ENCODE measurements at places on chromosomes 13 and 19.

GRCh38 chr13:22451327-22451741 lies 729.4 kb upstream of the SGCG start:
- no peak for DNase-seq

DNA sequence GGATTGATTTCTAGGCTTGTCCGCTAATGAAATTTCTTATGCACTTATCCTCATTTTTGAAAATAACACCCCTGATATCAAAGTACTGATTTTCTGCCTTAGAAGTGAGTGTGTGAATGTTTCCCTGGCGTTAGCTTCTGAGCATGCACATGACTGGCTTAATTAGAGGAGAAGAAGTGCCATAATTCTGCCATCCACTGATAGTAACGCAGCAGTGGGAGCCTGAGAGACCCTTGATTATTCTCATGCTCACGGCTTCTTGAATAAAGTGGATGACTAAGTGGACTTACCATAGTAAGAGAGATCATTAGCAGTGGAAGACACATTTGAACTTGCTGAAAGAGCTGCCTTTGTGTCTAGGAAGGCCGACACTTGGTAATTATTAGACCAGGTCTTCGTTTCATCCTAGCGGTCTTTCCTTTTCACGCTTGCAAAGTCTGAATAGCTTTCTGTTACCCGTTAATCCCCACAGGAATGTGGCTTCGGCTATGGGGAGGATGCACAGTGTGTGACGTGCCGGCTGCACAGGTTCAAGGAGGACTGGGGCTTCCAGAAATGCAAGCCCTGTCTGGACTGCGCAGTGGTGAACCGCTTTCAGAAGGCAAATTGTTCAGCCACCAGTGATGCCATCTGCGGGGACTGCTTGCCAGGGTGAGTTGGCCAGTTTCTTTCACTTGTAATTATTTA lies 45.3 kb downstream of the TNFRSF19 start:
- DNase-seq, result no peak

- peak; percentile 56 for DNase-seq
These were observed 27.7 kb downstream of the GADD45B start for GRCh38 chr19:2503521-2504109.

GRCh38 chr19:3233831-3234230 lies 9.4 kb downstream of the CELF5 start:
- DNase-seq, result no peak

DNA sequence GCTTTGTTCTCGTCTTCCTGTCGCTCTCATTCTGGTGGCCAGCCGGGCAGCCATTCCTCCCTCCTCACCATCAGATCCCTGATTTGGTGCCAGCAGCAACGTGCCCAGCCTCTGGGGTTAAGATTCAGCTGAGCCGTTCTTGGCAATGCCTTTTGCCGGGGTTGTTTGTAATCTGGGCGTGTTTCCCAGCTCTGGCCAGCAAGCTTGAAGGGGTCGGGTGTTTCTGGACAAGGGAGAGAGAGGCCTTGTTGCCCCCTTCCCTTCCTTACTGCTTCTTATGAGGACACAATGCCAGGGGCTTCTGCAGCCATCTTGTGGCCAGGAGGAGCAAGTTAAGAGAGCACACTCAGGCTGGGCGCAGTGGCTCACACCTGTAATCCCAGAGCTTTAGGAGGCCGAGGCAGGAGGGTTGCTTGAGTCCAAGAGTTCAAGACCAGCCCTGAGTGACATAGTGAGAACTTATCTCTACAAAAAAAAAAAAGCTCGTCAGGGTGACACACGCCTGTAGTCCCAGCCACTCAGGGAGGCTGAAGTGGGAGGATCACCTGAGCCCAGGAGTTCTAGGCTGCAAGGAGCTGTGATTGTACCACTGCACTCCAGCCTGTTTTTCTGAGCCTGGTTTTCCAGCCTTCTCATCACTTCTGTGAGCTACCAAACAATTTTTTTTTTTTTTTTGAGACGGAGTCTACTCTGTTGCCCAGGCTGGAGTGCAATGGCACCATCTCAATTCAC lies 10.7 kb upstream of the CRTC1 start:
- DNase-seq, result no peak

DNA sequence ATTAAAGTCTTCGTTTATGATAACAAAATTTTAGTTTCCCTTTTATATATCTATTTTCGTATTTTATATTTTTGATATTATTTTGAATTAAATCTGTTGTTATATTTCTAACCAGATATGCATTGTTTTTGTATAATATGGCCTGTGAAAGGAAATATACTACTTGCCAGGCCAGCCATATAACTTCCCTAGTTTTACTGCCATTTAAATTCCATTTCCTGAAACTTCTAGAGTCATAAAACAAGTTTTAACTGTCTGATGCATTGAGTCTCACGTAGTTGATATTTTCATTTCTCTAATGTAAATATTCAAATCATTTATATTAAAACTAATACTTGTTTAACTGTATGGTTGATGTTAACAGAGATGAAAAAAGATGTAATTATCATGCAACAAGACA lies 13.5 kb downstream of the ESD start:
- DNase-seq, result no peak

- no peak for DNase-seq
These were observed 2.5 kb upstream of the NR2C2AP start for GRCh38 chr19:19205416-19206410.

DNA sequence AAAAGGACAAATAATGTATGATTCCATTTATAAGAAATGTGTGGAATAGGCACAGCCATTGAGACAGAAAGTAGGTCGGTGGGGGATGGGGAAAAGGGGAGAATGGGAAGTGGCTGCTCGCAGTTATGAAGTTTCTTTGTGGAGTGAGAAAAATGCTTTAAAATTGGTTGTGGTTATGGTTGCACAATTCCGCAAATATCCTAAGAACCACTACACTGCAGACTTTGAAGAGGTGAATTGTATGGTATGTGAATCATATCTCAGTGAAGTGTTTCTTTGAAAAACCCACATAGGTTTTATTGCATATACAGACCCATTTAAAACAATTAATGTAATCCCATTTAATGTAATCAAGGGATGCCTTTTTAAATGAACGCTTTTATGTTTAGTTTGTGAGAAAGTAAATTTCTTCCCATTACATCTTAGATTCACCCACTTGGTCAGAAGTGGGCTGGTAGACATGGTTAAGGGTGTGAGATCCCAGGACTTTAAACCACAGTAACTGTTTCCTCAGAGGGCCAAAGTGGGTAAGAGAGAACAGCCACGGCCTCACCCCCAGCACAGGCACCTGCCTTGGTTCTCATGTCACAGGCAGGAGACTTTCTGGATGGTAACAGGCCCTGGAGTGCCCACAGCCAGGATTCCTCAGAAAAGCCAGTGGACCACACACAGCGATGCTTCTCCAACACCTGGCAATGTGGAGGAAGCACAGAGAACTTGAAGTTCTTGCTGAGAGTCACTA lies 119.3 kb upstream of the GJB6 start:
- DNase-seq, result no peak

Data from activated T-cell treated with anti-CD3 and anti-CD28 coated beads for 4 hours (primary cell).